ENCODE measurements at places on chromosomes 11 and 22.

DNA sequence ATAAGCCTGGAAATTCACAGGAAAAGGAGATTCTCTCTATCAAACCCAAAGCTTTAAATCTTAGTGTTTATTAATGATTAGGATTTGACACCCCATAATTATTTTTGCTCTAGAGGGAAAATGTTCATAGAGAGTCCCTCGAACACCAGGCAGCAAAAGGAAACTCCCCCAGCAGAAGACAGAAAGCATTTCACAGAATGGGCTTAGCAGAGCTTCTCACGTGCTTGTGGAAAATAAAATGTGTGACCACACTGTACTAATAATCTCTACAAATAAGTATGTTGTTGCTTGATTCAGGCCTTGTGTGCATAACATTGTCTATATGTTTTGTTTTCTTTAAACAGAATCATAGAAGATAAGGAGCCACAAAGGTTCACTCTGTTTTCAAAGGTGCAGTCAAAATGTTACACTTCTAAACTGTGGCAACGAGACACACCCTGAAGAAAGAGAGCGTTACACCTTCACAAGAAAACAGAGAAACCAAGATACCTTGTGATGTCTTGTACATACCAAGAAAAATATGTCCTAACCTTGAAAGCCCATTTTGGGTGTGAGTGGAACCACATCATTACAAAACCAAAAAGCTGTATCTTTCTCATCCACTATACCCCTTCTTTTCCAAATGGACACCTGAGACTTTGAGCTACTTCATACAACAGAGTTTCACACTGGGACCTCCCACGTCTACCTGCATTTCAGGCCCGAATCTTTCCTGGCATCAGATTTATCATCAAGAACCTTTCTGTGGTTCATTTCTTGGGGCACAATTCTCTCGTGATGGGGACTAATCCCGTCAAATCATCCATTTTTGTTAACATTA, 282.5 kb downstream of the ETS1 start:
- no peak for DNase-seq

- DNase-seq, result no peak
These were observed 4.6 kb downstream of the PRR5L start for GRCh38 chr11:36300650-36301049.

DNA sequence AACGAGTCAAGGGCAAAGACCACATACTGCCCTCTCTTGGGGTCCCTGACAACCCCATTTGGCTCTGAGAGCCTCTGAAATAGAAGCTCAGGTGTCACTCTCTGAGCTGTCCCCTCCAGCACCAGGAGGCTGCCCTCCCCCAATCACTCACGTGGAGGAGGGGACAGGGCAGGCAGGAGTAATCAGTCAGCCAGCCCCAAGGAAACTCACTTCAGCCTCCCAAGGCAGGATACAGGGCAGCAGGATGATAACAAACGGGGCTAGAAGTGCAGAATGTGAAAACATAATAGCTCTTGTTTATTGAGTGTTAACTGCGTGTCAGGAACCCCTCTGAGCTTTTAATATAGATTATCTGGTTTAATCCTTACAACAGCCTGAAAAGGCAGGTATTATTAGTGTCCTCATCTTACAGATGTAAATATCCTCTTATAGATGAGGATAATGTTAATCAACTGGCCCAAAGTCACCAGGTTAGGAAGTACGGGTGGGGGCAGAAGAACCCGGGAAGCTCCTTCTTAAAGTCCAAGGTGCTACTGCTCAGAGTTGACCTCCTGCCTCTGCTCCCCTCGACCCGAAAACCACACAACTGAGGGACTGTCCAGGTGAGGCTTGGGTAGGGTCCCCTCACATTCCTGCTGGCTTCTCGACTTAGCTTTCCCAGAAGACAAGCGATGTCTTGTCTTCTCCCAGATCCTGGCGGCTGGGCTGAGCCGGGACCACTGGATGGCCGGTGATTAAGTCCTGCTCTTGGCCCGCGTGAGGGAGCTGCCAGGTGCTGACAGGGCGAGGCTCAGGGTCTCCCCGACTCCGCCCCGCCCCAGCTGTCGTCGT, 2.7 kb downstream of the CHRM4 start:
- no peak for DNase-seq

DNA sequence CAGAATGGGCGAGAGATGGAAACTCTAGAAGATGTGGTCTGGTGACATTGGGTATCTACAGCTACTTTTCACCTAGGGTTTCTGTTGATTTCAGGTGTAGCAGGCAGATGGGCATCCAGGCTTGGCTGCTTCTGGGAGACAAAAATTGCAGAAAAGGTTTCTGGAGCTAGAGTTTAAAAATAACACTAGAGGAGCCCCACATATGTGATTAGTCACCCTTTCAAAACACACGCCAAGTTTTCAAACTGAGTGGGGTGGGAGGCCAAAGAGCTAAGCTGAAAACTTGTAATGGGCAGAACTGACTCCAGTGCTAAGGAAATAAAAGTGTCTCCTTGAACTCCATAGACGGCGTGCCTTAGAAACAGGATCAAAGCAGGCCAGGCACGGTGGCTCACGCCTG, 80.8 kb downstream of the GRK3 start:
- DNase-seq, result no peak

- no peak for DNase-seq
These were observed 109.9 kb downstream of the MICAL3 start for GRCh38 chr22:17914474-17914873.

DNA sequence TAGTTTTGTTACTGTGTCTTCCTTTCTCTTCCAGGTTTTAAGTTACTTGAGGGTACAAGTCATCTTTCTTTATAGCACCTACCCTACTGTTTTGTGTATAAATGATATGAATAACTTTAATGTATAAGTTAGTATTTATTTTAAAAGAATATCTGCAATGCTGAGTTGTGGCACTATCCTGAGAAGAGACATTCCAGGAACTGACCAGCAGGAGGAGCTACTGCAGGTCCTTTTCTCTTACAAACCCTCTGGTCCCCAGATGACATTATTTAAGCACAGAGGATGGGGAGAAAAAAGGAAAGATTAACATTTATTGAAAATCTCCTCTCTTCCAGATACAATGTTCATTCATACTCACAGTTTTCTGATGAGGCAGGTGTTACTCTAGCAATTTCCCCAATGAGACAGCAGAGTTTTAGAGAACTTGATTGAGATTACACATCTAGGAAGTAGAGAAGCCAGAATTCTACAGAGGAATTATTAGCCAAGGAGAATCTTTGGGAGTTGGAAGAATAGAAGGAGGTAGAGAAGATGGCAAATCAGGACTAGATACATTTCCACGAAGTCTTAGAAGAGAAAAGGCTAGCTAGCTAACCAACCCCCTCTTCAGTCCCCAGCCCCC, 541.2 kb upstream of the API5 start:
- no peak for DNase-seq
